ENCODE measurements at places on chromosomes 6 and 20.

DNA sequence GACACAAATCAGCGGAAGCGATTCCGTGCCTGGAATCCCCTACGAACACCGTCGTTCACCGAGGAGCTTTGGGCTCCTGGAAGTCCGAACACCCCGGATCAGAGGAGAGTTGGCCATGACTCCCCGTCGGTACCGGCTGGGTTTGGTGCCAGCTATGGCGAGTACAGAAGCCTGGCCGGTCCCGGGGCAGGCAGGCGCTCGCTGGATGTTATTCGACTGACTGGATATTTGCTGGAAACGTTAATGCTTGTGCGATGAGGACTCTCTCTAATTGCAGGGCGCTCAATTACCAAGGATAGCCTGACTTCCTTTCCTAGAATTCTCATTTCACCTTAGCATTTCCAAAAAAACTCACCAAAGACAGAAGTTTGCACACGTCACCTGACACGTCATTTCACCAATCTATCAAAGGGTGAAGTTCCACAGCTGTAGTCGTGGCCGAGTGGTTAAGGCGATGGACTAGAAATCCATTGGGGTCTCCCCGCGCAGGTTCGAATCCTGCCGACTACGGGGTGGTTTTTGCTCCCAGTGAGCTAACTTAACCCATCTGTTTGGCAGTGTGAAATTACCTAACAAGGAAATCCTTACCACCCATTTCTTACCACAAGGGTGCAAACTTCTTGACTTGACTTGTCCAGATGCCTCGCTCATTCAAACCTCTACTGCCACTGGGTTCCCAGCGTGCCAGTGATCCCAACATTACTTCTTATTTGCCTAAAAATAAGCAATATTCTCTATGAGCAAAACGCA is 22.7 kb upstream of the ZNF184 start:
- peak; percentile 75 for DNase-seq

DNA sequence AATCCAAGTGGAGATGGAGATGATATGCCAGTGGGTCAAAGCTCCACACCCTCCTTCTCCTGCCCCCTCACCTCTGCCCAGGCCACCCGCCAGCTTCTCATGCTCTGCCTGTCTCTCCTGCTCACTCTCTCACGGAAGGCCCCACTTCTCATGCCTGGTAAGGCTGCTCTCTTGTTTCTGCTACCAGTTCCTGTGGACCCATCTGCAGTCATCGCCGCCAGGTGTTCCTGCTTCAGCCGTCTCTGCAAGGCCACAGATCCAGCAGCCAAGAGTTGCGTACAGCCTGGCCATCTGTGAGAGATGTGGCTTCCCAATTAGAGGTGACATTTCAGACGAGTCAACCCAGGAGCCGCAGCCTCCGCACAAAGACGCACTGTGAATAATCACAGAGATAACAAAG is 40.8 kb upstream of the NXT1 start:
- no peak for DNase-seq

DNA sequence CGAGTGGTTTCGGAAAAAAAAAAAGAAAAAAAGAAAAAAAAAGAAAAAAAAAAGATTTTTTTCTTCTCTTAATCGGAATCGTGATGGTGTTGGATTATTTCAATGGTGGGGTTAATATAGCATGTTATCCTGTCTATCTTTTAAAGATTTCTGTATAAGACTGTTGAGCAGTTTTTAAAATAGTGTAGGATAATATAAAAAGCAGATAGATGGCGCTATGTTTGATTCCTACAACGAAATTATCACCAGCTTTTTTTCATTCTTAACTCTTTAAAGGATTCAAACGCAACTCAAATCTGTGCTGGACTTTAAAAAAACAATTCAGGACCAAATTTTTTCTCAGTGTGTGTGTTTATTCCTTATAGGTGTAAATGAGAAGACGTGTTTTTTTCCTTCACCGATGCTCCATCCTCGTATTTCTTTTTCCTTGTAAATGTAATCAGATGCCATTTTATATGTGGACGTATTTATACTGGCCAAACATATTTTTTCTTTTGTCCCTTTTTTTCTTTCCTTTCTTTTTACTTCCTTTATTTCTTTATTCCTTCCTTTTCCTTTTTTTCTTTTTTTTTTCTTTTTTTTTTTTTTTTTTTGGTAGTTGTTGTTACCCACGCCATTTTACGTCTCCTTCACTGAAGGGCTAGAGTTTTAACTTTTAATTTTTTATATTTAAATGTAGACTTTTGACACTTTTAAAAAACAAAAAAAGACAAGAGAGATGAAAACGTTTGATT is 3.6 kb downstream of the SOX4 start:
- no peak for DNase-seq

GRCh38 chr6:111872401-111873177 is 663 bp downstream of the FYN start:
- peak; percentile 45 for DNase-seq

Measured in activated CD4-positive, alpha-beta T cell treated with anti-CD3 and anti-CD28 coated beads for 24 hours (primary cell).